ENCODE measurements at places on chromosomes 6 and 20.

DNA sequence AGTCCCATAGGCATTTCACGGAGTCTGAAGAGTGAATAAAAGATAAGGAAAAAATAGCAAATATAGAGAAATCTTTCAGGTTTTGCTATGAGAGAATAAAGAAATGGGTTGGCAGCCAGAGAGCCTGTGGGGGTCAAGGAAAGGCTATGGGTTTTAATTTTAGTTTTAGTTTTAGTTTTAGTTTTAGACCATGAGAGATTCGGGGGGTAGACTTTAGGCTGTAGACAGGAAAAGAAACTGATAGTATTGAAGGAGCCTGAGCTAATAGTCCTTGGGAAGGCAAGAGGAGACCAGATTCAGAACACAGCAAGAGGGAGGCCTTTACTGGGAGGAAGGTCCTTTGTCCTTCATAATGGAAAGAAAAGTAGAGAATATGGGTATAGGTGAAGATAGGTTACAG, 19.3 kb downstream of the DOP1A start:
- no peak for DNase-seq

GRCh38 chr6:163955756-163956155, 541.2 kb downstream of the QKI start:
- DNase-seq = no peak

- no peak for DNase-seq
Measured at GRCh38 chr6:163494279-163494727, 79.8 kb downstream of the QKI start.

DNA sequence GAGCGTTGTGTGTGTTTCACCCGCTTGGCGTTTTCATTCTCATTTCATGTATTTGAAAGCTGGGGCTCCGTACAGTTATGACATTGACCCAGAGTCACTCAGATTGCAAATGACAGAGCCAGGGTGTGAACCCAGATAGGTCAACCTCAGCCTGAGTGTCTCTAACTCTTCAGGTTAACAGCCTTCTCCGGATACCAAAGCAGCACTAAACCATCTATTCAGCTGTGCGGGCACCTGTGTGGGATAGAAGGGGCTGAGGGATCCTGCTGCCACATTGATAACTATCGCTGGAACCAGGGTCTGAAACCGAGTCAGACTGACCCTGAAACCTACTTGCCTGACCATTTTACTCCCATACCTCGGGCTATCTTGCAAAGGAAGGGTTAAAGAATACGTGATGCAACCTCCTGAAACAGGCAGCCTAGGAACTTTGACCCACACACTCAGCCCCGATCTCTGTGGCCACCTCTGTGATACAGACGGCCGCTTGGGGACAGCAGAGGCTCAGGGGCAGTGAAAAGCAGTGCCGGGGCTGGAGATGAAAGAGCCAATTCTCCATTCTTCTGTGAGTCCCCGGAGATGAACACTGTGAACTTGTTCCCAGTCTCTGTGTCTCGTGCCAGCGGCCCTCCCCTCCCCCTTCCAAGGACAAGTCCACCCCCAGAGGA, 233.5 kb upstream of the QKI start:
- no peak for DNase-seq

DNA sequence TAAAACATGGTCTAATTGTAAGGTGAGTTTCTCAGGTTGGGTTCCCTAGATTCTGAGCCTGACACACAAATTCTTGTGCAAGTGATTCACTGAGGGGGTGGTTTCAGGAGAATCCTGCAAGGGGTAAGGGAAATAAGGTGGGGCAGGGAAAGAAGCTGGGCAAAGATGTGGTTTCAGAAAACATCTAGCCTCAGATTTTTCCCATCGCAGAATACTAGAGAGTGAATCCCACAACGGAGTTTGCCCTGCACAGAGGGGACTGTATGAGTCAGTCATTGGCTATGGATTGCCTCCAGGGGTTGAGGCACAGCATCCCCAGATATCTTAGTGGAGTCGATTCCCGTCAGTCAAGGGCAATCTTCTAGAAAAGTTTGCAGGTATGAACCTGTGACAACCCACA, 65.2 kb downstream of the PRL start:
- no peak for DNase-seq

GRCh38 chr6:38092465-38092864, 272.9 kb downstream of the ZFAND3 start:
- DNase-seq = no peak

DNA sequence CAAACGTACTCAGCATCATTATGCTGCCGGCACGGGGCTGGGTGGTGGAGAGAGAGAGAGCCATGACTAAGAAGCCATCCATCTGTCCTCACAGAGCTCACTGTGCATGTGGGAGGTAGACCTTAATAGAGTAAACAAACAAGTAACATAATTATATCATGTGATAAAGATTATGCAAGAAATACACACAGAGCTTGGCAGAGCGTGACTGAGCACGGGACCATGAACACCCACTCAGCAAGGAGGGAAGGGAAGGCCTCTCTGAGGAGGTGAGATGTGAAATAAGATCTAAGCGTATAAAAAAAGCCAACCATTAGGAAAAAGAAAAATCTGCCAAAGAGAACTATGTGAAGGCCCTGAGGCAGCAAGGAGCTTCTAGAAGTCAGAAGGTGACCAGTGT, 207.5 kb downstream of the PTPRT start:
- DNase-seq = no peak

GRCh38 chr6:165227644-165228329, 81.6 kb downstream of the C6orf118 start:
- DNase-seq = no peak

- no peak for DNase-seq
Measured at GRCh38 chr6:132813173-132813856, 1.1 kb upstream of the RPS12 start.

- DNase-seq = no peak
Measured at GRCh38 chr20:53428588-53428987, 165.1 kb downstream of the ZNF217 start.

DNA sequence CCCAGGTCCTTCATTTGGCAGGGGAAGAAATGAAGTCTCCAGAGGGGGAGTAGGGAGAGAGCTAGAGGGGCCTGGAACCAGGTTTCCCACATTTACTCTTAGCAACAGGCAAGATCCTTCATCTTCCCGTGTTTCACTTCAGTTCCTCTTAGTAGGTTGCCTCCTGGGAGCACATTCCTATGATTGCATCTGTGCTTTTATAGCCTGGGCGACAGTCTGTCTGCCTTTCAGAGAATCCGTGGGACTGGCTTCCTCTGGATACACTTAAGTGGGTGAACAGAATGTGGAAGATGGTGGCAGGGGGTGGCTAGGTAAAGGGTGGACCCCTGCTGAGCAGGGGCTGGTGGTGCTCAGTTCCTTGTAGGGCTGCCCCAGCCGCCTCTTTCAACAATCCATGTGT, 33.4 kb downstream of the STK35 start:
- DNase-seq = no peak

GRCh38 chr6:23659125-23659524, 466.9 kb upstream of the NRSN1 start:
- no peak for DNase-seq

DNA sequence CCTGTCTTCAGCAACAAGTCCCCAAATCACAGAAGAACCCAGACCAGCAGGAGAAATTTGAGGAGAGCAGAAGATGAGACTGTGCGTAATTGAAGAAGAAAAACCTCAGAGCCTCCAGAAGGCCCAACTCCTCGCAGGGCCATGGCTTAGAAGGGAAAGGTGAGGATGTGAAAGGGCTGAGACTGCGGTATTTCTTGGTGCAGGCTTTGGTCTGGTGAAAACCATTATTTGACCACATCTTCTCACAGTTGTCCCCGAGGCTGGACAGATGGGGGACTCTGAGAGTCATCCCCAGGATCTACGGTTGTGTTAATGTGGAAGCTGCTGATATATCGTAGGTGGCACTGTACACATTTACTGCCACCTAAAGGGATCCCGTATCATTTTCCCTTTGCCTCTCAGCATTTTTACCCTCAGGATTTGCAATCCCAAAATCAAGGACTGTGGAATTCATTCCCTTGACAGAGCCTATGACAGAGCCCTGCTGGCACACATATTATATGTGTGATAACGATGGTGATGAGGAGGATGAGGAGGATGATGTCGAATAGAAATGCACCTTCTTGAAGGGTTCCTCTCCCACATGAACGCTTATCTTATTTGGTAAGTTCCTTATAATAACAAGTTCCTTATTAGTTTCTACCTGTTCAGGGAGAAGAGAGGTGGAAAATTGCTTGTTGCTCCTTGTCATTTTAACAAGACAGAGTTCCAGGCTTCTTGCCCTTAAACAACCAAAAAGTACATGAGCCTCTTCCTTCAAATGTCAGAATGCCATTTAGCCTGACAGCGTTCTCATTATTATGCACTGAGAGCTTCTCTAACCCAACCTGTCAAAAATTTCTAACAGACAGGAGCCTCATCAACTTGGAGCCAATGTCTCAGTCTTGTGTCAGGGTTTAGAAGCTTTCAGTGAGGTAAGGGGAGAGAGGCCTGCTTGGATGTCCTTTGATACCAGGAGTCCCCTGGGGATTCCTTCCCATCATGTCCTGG, 135.8 kb downstream of the PXDC1 start:
- DNase-seq = no peak

DNA sequence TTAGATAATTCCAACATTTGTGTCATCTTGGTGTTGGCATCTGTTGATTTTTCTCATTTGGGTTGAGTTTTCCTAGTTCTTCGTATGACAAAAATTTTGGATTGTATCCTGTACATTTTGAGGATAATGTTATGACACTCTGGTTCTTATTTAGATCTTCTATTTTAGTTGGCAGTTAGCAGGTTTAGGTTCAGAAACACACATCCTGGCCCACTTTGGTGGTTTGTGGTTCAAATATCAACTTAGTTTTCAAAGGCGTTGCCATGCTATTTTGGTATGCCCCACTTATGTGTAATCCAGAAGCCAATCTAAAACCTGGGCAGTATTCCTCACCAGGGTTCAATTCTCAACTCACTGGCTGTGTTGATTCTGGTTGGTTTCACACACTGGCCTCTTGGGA, 68.2 kb downstream of the NOX3 start:
- no peak for DNase-seq

DNA sequence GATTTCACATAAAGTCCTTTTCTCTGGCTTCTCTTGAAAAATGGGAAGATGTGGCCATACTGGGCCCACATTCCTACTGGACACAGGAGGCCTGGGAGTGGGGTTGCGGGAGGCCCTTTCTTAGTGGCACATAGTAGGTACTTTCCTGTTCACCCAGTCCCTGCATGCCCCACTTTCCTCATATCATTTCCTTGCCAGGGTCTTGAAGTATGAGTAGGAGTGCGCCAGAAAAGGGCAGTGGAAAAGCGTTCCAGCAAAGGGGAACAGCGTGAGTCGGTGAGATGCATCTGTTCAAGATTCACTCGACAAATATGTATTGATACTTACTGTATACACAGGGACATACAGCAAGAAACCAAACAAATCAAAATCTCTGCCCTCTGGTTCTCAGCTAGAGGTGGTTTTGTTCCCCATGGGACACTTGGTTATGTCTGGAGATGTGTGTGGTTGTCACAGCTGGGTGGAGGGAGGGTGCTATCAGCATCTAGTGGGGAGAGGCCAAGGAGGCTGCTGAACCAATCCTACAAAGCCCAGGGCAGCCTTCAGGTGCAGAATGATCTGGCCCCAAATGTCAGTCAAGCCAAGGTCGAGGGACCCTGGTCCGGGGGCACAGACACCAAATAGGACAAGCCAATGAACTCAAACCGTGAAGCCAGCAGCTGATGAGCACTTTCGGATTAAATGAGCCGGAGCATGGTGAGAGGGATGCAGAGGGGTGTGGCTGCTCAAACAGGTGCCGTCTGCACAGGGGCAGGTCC, 151.4 kb downstream of the CEBPB start:
- no peak for DNase-seq

DNA sequence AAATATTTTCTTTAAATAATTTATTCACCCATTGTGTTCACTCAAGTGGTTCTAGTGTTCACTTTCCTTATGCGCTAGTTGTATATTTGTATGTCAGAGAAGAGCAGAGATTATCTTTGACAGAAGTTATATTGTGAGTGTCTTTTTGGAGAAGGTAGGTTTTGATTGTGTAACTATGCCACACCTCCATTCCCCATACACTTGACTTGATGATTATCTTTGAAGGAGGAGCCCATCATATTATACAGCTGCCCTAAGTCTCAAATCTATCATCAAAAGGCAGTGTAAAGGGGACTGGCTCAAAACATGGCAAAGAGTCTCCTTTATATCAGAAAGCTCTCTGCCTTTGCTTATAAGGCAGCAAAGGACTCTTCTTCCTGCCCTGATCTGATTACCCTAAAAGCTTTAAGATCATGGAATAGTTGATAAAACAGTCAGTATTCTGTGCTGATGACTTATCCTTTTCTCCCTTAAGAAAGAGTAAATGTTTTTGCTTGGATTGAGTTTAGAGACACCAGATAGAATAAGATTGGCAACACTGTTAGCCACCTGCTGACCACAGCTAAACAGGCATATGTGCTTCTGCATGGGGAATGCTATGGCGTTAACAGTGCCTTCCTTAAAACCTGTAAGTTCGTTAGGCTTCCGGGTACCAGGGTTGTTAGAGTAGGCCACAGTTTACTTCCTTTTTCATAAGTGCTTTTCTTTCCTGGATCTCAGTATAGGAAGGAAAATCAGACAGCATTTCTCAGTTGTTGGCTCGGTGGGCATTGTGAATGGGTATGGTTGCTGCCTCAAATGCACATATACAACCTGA, 22.6 kb downstream of the TOP1 start:
- DNase-seq = no peak

- no peak for DNase-seq
Measured at GRCh38 chr6:11828262-11828870, 49.8 kb upstream of the ADTRP start.
